Muscle of leg (tissue), 16 donors: ENCODE measurements at places on chromosomes 2 and 18.
A peak's percentile ranks its signal among the peaks of the same experiment; 100 is the strongest.

DNA sequence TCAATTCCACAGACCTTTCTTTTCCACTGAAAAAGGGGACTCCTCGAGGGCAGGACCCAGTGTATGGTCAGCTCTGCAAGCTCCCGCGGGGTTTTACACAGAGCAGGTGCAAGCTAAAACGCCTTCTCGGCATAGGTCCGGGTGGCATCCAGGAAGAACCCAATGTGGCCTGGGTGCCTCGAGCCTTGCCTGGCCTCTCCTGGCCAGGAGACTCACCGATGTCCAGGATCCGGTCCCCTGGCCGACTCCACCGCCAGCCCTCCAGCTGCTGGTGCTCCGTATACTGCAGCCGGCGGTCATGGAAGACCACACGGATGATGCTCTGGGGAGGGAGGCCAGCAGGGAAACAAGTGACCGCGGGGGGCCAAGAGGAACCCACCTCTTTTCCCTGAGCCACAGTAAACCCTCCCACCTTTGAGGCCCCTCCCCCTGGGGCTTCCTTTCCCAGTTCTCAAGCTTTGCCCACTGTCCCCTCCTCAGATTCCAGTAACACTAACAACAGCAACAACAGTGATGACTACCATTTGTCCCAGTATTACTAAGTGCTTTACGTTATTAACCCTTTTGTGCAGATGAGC, 36.1 kb downstream of the TFCP2L1 start:
- H3K4me1 ChIP-seq = no peaks in the 10 kb centered on the region
- peaks cover 2% of the 10 kb centered on the region for H3K27me3 ChIP-seq
- H3K36me3 ChIP-seq = no peaks in the 10 kb centered on the region
- DNase-seq = no peak
- no peak overlapping the region for H3K4me3 ChIP-seq

- no peaks in the 10 kb centered on the region for H3K27me3 ChIP-seq
- no peaks in the 10 kb centered on the region for H3K4me1 ChIP-seq
- DNase-seq = no peak
- no peaks in the 10 kb centered on the region for H3K36me3 ChIP-seq
- H3K27ac ChIP-seq = no peak overlapping the region
- H3K4me3 ChIP-seq = no peak overlapping the region
Observed at GRCh38 chr2:209917154-209917771, 85.2 kb upstream of the RPE start.

DNA sequence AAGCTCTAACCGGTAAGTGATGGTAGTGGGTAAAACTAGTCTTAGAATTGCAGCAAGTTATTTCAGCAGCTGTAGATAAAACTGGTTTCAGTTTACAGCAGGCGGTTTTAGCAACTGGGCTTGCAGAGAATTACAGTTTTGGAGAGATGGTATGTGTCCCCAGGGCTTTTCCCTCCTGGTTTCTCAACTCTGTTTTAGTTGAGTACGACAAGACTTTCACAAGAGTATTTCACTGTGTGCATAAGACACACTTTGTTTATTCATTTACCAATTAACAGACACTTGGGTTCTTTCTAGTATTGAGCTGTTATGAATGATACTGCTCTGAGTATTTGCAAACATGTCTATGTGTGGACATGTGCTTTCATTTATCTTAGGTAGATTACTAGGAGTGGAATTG, 65.6 kb upstream of the RFX8 start:
- no peak overlapping the region for H3K27ac ChIP-seq
- no peaks in the 10 kb centered on the region for H3K27me3 ChIP-seq
- no peaks in the 10 kb centered on the region for H3K4me1 ChIP-seq
- no peaks in the 10 kb centered on the region for H3K36me3 ChIP-seq
- H3K4me3 ChIP-seq = no peak overlapping the region
- DNase-seq = no peak

DNA sequence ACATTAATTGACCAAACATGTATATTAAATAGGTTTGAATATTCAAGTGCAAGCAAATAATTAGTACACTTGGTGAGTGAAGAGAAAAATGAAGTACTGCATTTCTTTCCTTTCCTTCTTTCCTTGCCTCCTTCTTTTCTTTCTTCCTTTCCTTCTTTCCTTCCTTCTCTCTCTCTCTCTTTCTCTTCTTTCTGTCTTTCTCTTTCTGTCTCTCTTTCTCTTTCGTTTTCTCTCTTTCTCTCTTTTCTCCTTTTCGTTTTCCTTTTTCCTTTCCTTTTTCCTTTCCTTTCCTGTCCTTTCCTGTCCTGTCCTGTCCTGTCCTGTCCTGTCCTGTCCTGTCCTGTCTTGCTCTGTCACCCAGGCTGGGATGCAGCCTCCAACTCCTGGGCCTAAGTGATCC, 119.6 kb downstream of the SH3RF3 start:
- no peaks in the 10 kb centered on the region for H3K27me3 ChIP-seq
- H3K27ac ChIP-seq = no peak overlapping the region
- H3K4me3 ChIP-seq = no peak overlapping the region
- peaks cover 14% of the 10 kb centered on the region for H3K4me1 ChIP-seq

DNA sequence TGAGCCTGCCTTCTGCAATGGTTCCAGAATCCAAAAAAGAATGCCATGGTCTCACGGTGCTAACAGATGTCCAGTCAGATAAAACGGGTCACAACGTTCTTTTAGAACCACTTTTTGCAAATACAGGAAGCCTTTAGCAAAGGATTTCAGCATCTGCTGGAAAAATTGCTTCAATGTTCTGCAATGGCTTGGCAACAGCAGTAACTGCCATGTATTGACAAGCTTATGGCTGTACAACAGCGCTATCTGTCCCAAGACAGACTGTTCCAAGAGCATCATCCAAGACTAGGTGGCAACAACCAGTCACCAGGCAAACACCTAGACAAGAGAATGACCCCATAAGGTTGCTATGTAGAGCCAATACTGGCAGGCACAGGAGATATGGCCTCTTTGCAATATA, 37.6 kb upstream of the RIOK3 start:
- H3K36me3 ChIP-seq = no peaks in the 10 kb centered on the region
- no peak overlapping the region for H3K4me3 ChIP-seq
- DNase-seq = no peak
- no peak overlapping the region for H3K27ac ChIP-seq
- no peaks in the 10 kb centered on the region for H3K27me3 ChIP-seq

GRCh38 chr2:23209059-23209458, 175.9 kb upstream of the KLHL29 start:
- peaks cover 7% of the 10 kb centered on the region for H3K4me1 ChIP-seq
- no peaks in the 10 kb centered on the region for H3K36me3 ChIP-seq
- no peak overlapping the region for H3K4me3 ChIP-seq
- no peak for DNase-seq

DNA sequence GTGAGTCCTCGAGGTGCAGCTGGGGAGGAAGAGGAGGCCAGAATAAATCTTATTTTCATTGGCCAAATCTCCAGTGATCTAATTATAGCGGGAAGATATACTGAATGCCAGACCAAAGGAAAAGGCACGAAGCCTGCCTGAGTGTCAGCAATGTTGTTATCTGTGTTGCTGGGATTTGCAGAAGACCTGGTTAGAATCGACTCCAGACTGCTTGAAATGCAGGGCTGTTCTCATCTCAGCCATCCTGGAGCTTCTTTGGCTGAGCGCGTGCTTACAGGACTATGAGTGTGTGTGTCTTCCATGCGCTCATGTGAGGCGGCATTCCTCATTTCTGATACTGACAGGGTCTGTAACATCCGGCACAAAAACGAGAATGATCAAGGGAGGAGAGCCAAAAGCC, 81.2 kb downstream of the TSN start:
- peaks cover 13% of the 10 kb centered on the region for H3K4me1 ChIP-seq
- peak overlapping the region; percentile 53 for H3K27ac ChIP-seq
- H3K27me3 ChIP-seq = no peaks in the 10 kb centered on the region
- no peaks in the 10 kb centered on the region for H3K36me3 ChIP-seq

DNA sequence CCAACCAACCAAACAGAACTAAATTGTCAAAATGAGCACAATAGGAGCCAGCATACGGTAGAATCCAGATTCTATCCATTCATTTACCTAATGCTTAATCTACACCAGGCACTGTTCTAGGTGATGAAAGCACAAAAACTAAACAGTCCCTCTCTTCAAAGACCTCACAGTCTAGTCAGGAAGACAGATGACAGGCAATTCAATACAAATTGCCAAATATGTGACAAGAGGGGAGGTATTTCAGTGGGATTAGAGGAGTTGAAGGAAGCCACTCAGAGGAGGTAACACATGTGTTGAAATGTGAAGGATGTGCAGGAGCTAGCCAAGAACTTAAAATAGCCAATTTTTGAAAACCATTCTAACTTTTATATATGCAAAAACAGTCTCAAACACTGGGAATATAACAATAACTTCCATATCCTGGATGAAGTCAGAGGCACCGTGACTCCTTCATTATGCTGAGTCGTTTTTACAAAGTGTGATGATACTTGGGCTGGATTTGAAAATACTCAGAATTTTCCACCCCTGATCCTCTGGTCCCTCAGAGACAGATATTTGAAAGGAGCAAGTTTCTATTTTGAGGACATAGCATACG, 204.9 kb downstream of the PID1 start:
- no peaks in the 10 kb centered on the region for H3K27me3 ChIP-seq
- H3K4me1 ChIP-seq = no peaks in the 10 kb centered on the region

DNA sequence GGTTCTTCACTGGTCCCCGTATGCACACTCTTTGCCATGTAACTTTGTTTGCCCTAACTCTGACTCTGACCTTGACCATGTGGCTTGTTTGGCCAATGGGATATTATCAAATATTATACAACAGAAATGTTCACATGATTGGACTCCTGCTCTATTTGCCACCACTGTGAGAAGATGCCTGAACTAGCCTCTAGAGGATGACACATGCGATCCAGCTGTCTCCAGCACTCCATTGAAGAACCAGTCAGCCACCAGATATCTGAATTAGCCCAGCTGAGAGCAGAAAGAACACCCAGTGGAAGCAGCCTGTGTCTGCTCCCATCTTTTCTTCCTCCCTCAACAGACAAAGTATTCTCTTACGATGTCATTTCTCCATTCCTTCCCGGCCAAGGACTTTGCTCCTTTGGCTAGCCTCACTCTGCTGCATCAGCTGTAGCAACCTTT, 412.1 kb downstream of the IRS1 start:
- H3K36me3 ChIP-seq = no peaks in the 10 kb centered on the region
- H3K27ac ChIP-seq = no peak overlapping the region
- DNase-seq = no peak
- no peaks in the 10 kb centered on the region for H3K27me3 ChIP-seq
- H3K4me1 ChIP-seq = no peaks in the 10 kb centered on the region
- H3K4me3 ChIP-seq = no peak overlapping the region

DNA sequence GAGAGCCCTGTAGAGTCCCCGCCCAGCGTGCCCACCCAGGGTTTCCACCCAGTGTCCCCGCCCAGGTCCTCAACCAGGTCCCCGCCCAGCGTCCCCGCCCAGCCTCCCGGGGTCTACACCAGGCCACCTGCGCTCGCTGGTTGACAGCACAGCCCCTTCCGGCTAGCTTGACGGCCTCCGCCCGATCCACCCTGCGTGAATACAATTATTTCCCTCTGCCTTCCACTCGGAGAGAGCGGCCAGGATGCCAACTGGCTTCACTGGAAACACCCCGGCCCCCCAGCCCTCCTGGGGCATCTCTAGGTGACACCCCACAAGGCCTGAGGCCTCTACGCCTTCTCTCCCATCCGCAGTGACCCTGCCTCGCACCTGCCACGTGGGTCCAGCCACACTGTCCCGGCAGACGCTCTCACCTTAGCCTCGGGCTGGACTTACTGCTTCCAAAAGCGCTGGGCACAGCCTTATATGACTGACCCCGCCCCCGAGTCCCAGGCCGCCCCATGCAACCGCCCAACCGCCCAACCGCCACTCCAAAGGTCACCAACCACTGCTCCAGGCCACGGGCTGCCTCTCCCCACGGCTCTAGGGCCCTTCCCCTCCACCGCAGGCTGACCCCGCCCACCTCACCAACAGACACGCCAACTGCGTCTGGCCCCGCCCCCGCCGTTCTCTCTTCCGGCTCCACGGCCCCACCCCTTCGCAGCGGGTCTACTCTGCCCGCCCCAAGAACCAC, 188.1 kb downstream of the LAMA1 start:
- no peak overlapping the region for H3K27ac ChIP-seq
- no peak overlapping the region for H3K4me3 ChIP-seq
- no peaks in the 10 kb centered on the region for H3K27me3 ChIP-seq
- H3K36me3 ChIP-seq = no peaks in the 10 kb centered on the region
- no peak for DNase-seq

- peaks cover 9% of the 10 kb centered on the region for H3K4me1 ChIP-seq
- no peaks in the 10 kb centered on the region for H3K27me3 ChIP-seq
- no peaks in the 10 kb centered on the region for H3K36me3 ChIP-seq
Observed at GRCh38 chr18:56268952-56269351, 369.4 kb downstream of the TXNL1 start.

GRCh38 chr18:48622911-48623431, 84.1 kb downstream of the CTIF start:
- no peak for DNase-seq
- no peak overlapping the region for H3K4me3 ChIP-seq
- H3K4me1 ChIP-seq = peaks cover 7% of the 10 kb centered on the region
- no peaks in the 10 kb centered on the region for H3K27me3 ChIP-seq
- peak overlapping the region; percentile 31 for H3K27ac ChIP-seq

DNA sequence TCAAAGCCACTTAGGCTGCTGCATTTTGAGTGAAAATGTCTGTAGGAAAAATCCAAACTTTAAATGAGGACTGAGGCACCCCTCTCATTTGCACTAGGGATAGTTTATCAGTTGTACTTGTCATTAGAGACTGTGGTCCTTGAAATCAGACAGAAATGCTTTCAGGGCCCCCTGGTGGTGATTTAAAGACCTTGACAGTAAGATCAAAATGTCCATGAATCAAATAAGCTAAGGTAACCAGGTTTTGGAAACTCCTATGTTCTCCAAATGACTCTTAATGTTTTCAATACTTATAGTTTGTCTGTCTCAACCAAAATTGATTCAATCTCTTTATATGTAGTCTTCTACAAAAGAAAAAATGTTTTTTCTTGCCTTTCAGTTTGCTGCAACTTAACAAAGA, 28.8 kb upstream of the DDX18 start:
- no peaks in the 10 kb centered on the region for H3K36me3 ChIP-seq
- H3K4me3 ChIP-seq = no peak overlapping the region
- no peak overlapping the region for H3K27ac ChIP-seq
- peak; percentile 35 for DNase-seq
- no peaks in the 10 kb centered on the region for H3K4me1 ChIP-seq

GRCh38 chr18:56026509-56026908, 438.5 kb upstream of the TCF4 start:
- no peaks in the 10 kb centered on the region for H3K4me1 ChIP-seq
- H3K27me3 ChIP-seq = no peaks in the 10 kb centered on the region
- no peaks in the 10 kb centered on the region for H3K36me3 ChIP-seq

- no peak for DNase-seq
- H3K4me3 ChIP-seq = no peak overlapping the region
- no peaks in the 10 kb centered on the region for H3K36me3 ChIP-seq
- no peak overlapping the region for H3K27ac ChIP-seq
- H3K27me3 ChIP-seq = no peaks in the 10 kb centered on the region
Observed at GRCh38 chr2:11573418-11574175, 39.8 kb downstream of the GREB1 start.

- no peak for DNase-seq
- H3K36me3 ChIP-seq = no peaks in the 10 kb centered on the region
- H3K27me3 ChIP-seq = peaks cover 2% of the 10 kb centered on the region
- peaks cover 6% of the 10 kb centered on the region for H3K4me1 ChIP-seq
- H3K27ac ChIP-seq = no peak overlapping the region
Observed at GRCh38 chr18:50586710-50587109, 26.8 kb downstream of the MAPK4 start.

GRCh38 chr18:63189817-63190216, 129.8 kb downstream of the BCL2 start:
- DNase-seq = peak; percentile 43
- H3K27me3 ChIP-seq = no peaks in the 10 kb centered on the region
- H3K36me3 ChIP-seq = no peaks in the 10 kb centered on the region
- no peak overlapping the region for H3K4me3 ChIP-seq
- H3K27ac ChIP-seq = no peak overlapping the region
- peaks cover 14% of the 10 kb centered on the region for H3K4me1 ChIP-seq

GRCh38 chr2:56522605-56523089, 338.9 kb downstream of the CCDC85A start:
- H3K27me3 ChIP-seq = no peaks in the 10 kb centered on the region
- DNase-seq = peak; percentile 74
- peak overlapping the region; percentile 80 for H3K27ac ChIP-seq
- no peaks in the 10 kb centered on the region for H3K36me3 ChIP-seq
